ENCODE measurements at places on chromosomes 11 and 22.

- no peak for DNase-seq
Observed at GRCh38 chr11:63937713-63938478, 906 bp upstream of the NAA40 start.

DNA sequence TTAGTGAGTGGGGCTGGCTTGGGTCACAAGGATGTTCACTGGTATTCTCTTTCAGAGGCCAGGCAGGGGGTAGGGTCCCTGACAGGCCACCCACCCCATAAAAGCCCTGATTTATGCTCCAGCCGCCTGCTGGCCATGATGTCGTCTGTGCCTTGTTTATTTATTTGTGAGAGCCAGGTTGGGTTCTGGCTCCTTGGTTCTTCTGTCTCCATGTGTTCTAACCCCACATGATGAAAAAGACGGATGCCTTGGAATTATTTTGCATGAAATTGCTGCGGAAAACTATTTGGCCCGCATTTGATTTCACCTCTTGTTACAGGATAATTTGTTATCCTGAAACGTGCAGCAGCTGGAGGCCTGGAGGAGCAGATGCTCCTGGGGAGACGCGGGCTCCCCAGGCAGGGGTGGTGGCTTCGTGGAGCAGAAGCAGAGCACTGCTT lies 46.3 kb upstream of the WNT11 start:
- DNase-seq = no peak

DNA sequence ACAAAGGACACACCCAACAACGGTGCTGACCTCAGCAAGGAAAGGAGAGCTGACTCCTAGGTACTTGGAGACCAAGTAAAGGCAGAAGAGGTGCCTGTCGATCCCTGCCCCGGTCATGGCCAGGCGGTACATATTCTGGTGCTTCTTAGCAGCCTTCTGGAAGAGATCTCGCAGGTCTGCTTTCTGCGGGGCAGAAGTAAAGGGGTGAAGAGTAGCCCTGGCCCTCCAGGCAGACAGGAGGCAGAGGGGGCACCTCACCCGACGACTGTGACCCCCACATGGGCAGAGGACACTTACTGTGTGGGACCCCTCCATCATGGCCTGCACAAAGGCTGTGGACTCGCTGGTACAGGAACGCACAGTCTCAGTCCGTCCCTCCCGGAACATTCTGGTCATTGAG lies 7.4 kb downstream of the CPT1B start:
- no peak for DNase-seq

DNA sequence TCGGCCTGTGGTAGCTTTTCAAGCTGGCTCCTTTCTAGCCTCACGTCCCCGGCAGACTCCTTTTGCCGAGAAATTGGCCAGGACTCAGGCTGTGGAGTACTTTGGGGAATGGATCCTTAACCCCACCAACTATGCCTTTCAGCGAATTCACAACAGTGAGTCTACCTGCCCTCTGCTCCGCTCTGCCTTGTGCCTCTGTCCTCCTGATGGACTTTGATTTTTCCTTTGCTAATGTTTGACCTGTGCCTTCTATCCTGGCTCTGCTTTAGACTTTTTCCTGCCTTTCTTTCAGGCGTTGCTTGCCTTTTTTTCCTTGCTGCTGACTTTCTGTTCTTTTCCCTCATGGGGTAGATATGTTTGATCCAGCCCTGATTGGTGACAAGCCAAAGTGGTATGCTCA lies 12.5 kb downstream of the MADD start:
- DNase-seq = no peak

GRCh38 chr11:23370580-23371275 lies 510.5 kb upstream of the CCDC179 start:
- no peak for DNase-seq

- no peak for DNase-seq
Observed at GRCh38 chr11:76249195-76249741, 43.0 kb upstream of the WNT11 start.

GRCh38 chr11:19777377-19778102 lies 64.9 kb downstream of the NAV2 start:
- DNase-seq = peak; percentile 75

DNA sequence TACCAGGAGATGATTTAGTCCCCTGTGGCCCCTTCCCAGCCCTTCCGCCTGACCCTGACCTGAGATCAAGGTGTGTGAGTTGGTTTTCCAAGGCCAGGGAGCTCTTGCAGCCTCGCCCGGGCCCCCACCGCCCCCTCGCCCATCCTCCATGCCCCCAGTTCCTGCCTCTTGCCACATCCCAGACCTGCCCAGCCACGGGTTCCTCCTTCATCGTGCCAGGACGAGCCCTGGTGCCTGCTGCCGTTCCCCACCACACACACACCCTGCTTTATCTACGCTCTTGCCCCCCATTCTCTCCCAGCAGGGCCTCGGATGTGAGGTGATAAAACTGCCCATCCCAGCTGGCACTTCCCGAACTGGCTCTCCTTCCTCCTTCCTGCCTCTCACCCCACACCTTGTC lies 1.4 kb upstream of the LIF start:
- DNase-seq = no peak

- no peak for DNase-seq
Observed at GRCh38 chr11:88508418-88508758, 170.9 kb upstream of the CTSC start.

GRCh38 chr11:122778148-122778547 lies 60.2 kb upstream of the CRTAM start:
- DNase-seq = peak; percentile 41
